ENCODE measurements at places on chromosomes 13 and 19.

DNA sequence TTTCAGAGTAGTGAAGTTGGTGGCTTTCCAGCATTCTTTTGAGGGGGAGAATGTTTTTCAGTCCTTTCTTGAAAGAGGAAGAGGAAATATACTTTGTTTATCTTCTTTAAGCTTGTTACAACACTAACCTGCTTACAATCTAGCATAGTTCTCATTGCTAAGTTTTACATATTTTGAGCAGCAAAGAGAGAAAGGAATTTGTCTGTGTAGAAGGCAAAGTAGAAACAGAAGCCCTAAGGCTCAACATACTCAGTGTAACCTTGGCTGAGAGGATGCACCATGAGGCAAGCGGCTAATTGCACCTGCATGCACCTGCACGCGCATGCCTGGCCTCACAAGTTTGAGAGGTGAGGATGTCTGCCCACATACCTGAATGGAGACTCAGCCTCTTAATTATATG lies 2.2 kb downstream of the FRY start:
- no peak for DNase-seq

DNA sequence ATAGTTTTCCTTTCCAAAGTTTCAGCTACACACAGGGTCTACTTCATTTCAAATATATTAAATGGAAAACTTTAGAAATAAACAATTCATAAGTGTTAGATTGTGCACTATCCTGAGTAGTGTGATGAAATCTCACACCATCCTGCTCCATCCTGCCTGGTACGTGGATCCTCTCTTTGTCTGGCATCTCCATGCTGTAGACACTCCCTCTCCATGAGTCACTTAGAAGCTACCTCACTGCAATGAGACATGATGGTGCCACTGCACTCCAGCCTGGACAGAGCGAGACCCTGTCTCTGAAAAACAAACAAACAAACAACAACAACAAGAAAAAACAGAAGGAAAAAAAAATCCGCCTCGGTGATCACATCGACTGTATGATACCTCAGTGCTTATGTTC lies 191.8 kb downstream of the PCCA start:
- no peak for DNase-seq

DNA sequence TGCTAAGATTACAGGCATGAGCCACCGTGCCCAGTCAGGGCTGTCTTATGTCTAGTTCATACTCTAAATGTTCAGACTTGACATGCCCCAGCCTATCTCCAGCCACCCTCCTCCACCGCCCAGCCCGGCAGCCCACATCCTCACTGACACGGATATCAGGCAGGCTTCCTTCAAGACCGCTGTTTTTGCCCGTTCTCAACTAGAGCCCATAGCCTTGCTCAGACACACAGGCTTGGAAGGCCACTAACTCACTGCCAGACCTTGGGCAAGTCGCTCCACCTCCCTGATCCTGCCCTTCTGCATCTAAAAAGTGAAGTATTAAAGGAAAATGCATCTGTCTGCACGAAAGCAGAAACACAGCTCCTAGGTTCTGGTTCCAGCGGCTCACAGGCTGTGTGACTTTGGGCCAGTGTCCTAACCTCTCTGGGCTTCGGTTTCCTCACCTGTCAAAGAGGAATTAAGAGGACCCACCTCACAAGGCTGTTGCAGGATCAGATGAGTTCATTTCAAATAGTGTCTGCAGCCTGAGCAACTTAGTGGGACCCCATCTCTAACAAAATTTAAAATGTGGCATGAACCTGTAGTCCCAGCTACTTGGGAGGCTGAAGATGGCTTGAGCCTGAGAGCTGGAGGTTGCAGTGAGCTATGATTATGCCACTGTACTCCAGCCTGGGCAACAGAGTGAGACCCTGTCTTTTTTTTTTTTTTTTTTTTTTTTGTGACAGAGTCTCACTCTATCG lies 14.5 kb upstream of the CERS4 start:
- DNase-seq = no peak

DNA sequence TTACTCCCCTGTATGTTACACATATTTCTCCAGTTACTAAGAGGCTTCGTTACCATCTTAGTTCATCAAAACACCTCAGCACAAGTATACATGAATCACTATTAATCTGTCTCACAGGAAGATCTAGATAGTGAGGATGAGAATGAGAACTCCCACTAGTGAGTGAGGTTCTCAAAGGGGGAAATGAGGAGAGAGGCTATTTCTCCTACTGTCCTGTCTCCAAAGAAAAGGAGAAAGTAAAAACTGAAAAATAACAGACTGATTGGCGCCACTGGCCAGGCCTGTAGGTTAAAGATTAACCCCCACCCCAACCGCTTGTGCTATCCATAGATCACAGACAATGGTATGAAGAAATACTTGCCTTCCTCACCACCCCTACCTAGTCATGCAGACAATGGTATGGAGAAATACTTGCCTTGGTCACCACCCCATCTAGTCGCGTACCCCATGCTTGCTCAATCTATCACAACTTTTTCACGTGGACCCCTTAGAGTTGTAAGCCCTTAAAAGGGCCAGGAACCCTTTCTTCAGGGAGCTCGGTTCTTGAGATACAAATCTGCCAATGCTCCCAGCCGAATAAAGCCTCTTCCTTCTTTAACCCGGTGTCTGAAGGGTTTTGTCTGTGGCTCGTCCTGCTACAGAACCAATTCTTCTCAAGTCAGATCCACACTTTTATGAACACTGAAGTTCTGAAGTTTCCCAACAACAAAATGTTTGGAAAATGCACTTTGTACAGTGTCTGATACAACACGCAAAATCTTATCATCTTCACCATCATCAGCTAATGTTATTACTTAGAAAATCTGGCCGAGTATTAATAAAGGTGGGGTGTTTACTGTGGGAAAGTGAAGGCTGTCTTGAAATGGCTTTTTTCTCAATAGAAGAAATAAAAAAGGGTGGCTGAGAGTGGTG lies 598.1 kb downstream of the UQCRFS1 start:
- DNase-seq = no peak

DNA sequence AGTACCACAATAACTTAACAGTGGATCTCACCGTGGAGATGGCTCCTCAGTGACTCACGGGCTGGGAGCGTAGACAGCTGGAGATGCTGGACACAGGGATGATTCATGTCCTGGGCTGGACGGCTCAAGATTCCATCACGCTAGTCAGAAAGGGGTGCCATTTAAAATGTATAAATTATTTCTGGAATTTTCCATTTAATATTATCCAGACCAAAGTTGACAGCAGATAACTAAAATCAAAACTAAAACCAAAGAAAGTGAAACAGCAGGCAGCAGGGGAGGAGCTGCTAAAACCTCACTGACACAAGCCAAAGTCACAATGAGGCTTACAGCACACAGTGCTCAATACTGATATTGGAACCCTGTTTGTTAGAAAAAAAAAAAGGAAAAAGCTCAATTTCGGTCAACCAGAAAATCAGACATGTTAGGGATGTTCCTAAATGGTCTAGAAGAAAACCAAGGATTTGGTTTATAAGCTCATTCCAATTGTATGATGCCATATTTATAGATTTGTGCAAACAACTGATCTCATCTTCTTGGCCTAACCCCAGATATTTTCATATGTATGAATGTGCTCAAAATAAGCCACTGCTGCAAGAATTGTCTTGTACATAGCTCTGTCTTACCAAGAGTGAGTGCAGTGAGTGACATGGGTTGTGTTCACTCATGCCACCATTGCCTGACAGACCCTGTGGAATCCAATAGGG lies 111.8 kb downstream of the SACS start:
- DNase-seq = peak; percentile 56

GRCh38 chr19:48896191-48896720 lies 2.3 kb downstream of the TULP2 start:
- DNase-seq = peak; percentile 80

GRCh38 chr19:10289167-10289835 lies 451 bp upstream of the ICAM5 start:
- peak; percentile 74 for DNase-seq

DNA sequence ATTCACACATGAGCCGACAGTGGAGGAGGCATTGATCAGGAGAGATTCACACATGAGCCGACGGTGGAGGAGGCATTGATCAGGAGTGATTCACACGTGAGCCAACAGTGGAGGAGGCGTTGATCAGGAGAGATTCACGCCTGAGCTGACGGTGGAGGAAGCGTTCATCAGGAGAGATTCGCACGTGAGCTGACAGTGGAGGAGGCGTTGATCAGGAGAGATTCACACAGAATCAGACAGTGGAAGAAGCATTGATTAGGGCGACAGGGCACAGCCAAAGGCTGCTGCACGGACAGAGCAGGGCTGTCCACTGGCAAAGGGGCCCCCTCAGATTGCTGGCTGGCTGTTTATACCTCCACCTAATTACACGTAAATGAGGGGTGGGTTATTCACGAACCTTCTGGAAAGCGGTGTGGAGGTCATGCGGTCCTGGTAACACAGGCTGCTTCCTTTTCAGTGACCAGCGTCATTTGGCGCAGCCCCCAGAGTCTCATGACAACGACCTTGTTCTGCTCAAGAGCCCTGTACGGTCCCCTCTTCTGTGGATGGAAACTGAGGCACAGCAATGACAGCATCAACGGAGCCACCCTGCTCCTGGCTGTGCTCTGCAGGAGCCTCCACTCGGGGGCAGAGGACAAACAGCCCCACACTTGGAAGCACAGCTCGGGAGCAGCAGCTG lies 50.6 kb upstream of the GAS6 start:
- DNase-seq = no peak

GRCh38 chr19:48806818-48807589 lies 3.8 kb downstream of the BCAT2 start:
- DNase-seq = no peak

GRCh38 chr13:111177081-111177711 lies 62.1 kb downstream of the ARHGEF7 start:
- DNase-seq = peak; percentile 81

- peak; percentile 56 for DNase-seq
Observed at GRCh38 chr19:34120846-34121639, 51.3 kb upstream of the LSM14A start.

DNA sequence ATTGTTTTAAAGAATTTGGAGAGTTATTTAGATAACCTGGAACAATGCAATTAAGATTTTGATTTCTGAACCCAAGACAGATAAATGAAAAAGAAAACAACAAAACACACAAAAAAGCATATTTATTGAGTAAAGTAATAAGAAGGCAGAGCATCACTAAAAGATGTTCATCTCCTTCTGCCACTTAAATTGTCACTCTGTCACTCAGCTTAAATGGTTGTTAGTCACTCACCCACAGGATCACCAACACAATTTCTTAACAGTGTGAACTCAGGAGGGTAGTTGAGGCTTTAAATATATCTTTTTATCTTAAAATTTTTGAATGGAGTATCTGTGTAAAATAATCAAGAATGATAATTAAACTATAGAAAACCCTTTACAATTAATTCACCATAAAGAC lies 1215.5 kb upstream of the PCDH20 start:
- DNase-seq = no peak

DNA sequence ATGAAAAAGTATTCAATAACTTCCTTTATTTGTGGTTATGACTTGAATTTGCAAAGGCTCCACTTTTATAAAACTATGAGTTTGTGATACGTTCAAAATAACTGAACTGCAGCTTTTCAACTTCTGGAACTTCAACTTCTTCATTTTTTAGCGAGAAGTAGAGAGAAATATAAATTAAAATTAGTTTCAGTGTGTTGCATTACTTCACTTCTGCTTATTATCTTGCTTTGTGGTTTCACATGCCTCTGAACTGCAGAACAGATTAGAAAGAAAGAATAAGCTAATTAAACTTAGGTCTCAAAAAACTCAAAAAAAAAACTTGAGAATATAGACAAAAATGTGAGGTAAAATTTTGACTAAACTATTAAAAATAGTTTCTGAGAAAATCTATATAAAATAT lies 1073.4 kb downstream of the PCDH17 start:
- DNase-seq = no peak

DNA sequence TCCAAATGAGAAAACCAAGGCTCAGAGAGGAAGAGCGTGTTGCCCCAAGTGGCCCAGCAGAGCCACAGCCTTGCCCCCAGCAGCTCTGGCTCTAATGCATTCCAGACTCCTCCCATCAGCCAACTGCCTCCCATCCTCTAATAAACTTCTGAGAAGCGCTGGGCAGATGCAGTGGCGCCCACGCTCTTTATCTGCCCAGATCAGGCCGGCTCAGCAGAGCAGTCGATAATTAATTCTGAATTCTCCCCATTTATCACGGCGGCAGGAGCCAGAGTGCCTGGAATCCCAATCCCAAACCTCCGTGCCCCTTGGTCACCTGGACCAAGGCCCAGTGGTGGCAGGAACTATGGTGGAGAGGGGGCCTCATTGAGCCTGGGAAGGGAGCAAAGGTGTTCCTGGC lies 13.9 kb downstream of the TINCR start:
- DNase-seq = no peak

DNA sequence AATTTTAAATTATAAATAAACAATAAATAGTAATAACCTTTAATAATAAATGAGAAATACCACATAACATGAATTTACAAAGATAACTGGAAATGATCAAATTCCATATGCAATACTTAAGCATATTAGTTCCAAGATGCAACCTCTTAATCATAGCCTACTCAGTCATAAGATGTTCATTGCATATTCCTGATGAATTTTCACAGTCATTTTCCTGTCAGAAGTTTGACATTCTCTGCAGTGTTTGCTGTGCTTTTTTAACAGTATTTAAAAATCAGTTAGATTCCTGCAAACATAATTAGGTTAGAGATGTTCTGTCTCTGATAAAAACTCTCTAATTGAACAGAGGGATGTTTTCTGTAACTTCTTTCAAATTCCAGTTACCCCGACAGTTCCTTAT lies 28.6 kb upstream of the HTR2A start:
- no peak for DNase-seq

DNA sequence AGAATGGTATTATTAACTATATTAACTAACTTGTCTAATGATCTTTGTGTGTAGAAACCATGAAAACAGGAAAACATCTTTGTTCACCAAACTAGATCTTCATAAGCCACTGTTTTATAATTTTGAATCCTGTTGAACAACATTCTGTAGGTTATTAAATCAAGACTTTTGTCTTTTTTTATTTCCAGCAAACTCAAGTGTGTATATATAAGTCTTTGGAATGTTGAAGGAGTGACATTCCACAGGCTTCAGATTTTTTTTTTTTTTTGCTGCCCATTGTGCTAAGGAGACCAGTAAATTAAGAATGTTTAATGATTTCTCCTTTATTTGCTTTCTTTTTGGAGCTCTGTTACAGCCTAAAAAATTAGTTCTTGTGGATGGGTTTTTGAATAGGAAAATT lies 89.6 kb downstream of the LMO7 start:
- DNase-seq = no peak

DNA sequence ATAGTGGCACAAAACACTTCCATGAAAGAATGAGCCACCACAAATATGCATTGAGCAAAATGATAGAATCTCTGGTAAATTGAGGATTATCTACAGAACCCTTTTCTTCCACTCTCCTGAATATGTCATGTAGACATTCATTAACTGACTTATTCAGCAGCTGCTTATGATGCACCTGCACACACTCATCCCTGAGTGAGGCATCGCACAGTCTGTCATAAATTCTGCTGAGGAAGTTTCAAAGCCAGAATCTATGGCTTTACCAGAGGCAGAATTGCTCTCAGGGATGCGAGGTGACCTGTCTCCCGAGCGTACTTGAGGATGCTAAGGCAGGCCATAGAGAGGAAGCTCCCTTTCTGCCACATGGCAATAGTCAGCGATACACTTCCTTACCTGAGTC lies 1090.2 kb downstream of the UQCRFS1 start:
- DNase-seq = no peak

GRCh38 chr19:14473978-14474578 lies 1.1 kb downstream of the PTGER1 start:
- peak; percentile 69 for DNase-seq

- no peak for DNase-seq
Observed at GRCh38 chr13:97298816-97299215, 76.7 kb downstream of the MBNL2 start.

GRCh38 chr19:46784262-46785053 lies 3.9 kb downstream of the SLC1A5 start:
- peak; percentile 91 for DNase-seq
